ENCODE measurements at places on chromosomes 13 and 19.
A peak's percentile ranks its signal among the peaks of the same experiment; 100 is the strongest.

DNA sequence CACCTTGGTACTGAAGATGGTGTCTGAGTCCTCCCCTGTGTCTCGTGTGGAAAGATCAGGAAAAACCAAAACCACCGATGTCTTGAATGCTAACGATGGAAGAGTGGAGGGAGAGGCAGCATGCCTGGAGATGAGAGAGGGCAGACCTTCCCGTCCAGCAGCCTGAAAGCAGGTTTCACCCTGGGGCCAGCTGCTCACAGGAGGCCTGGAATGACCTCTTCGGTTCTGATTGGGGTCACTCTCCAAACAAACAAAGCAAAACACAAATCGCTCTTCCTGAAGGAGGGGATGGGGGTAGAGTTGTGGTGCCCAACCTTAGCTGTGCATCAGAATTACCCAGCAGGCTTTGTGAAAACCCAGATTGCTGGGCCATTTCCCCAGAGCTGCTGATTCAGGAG, 142.3 kb upstream of the SOX1 start:
- no peak overlapping the region for H3K4me3 ChIP-seq
- no peaks in the 10 kb centered on the region for H3K27me3 ChIP-seq
- no peaks in the 10 kb centered on the region for H3K4me1 ChIP-seq

DNA sequence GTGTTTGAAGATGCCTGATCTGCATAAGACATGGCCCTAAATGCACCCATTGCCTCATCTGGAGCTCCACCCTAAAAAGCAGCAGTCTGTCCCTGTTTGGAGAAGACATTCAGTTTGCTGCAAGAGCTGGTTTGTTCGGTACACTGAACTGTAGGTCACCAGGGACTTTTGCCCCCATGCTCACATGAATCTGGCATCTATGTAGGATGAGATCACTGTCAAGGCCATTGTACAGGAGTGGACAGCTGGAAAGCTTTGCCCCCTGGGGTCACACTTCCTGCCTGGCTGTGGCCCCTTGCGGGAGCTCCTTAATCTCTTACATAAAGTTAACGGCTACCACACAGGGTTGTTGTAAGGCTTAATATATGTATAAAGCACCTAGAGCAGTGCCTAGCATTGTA, 73.0 kb downstream of the IPO5 start:
- no peaks in the 10 kb centered on the region for H3K36me3 ChIP-seq
- no peaks in the 10 kb centered on the region for H3K4me1 ChIP-seq
- H3K27me3 ChIP-seq = no peaks in the 10 kb centered on the region
- H3K4me3 ChIP-seq = no peak overlapping the region
- DNase-seq = no peak

DNA sequence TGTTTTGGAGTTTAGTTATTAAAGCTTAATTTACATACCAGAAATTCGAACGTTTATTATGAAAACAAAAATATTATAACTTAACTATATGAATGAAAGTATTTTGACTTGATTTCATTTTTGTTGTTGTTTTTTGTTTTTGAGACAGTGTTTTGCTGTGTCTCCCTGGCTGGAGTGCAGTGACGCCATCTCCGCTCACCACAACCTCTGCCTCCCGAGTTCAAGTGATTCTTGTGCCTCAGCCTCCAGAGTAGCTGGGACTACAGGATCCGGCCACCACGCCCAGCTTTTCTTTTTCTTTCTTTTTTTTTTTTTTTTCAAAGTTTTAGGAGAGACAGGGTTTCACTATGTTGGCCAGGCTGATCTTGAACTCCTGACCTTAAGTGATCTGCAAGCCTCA, 392.6 kb downstream of the PCDH17 start:
- DNase-seq = no peak
- H3K4me1 ChIP-seq = no peaks in the 10 kb centered on the region
- no peak overlapping the region for H3K27ac ChIP-seq
- no peaks in the 10 kb centered on the region for H3K36me3 ChIP-seq

GRCh38 chr19:6108721-6109633, 1.3 kb downstream of the RFX2 start:
- peak overlapping the region; percentile 84 for H3K27ac ChIP-seq
- H3K27me3 ChIP-seq = no peaks in the 10 kb centered on the region
- H3K4me3 ChIP-seq = peak overlapping the region; percentile 77
- peaks cover 47% of the 10 kb centered on the region for H3K4me1 ChIP-seq
- peak; percentile 66 for DNase-seq
- no peaks in the 10 kb centered on the region for H3K36me3 ChIP-seq

DNA sequence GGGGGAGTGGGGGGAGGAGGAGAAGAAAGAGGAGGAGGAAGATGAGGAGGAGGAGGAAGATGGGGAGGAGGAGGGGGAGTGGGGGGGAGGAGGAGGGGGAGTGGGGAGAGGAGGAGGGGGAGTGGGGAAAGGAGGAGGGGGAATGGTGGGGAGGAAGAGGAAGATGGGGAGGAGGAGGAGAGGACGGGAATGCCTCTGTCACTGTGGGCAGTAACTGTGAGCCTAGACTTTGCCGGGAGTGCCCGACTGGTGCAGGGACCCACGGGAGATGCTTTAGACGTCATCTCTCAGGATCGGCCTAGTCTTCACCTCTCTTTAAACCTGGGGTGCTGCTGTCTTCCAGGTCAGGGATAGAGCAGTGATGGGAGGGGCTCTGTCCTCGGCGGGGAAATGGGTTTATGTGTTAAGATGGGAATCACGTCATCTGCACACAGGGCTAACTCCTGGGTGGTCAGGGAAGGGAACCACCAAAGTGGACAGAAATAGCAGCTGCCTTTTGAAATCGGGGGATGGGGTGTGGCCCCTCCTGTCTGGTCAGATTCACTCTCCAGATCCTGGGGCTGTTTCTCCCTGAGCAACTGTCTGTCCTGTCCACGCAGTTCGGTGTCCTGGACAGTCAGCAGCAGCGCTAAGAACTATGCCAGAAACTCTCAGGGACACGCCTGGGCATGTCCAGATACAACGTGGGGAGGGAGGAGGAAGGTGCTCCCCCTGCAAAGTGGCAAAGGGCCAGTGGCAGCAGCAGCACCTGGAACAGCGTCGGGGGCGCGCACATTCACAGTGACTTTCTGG, 26.9 kb downstream of the GAS6 start:
- H3K4me1 ChIP-seq = peaks cover 41% of the 10 kb centered on the region
- H3K4me3 ChIP-seq = no peak overlapping the region
- H3K27ac ChIP-seq = peak overlapping the region; percentile 68
- H3K27me3 ChIP-seq = no peaks in the 10 kb centered on the region
- H3K36me3 ChIP-seq = peaks cover 8% of the 10 kb centered on the region

DNA sequence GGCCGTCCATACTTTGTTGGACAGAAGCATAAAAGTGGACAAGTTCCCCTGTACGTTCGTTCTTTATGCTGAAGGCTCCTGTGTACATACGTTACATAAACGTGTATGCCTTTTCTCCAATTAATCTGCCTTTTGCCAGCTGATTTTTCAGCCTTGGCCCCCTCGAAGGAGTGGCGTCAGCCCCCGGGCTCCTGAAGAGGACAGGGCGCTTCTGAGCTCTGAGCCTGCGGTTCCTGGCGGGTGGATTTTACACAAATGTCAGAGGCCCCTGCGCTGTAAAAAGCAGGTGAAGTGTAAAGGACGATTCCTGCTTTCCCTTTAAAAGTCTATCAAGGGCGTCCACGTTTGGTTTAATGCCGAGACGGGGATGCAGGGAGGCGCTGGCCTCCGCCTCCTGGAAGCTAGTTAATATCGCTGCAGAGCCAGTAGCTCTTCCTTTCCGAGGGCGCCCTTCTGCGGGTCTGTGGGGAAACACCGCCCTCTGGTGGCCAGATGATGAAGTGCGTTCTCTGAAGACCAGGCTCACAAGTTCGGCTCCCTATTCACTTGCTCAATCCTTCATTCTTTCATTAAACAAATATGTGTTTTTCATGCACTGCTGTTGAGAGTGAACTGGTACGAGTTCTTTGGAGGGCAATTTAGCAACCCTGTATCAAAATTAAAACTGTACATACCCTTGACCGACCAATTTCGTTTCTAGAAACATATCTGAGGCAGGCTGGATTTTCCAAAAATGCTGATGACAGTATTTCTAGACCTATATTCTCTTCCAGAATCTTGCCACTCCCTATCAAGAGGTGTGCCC, 62.0 kb downstream of the GPR12 start:
- DNase-seq = peak; percentile 85
- no peaks in the 10 kb centered on the region for H3K36me3 ChIP-seq

GRCh38 chr13:24147570-24147963, 13.0 kb upstream of the SPATA13 start:
- H3K27me3 ChIP-seq = no peaks in the 10 kb centered on the region
- DNase-seq = peak; percentile 38
- H3K27ac ChIP-seq = no peak overlapping the region
- H3K36me3 ChIP-seq = no peaks in the 10 kb centered on the region

DNA sequence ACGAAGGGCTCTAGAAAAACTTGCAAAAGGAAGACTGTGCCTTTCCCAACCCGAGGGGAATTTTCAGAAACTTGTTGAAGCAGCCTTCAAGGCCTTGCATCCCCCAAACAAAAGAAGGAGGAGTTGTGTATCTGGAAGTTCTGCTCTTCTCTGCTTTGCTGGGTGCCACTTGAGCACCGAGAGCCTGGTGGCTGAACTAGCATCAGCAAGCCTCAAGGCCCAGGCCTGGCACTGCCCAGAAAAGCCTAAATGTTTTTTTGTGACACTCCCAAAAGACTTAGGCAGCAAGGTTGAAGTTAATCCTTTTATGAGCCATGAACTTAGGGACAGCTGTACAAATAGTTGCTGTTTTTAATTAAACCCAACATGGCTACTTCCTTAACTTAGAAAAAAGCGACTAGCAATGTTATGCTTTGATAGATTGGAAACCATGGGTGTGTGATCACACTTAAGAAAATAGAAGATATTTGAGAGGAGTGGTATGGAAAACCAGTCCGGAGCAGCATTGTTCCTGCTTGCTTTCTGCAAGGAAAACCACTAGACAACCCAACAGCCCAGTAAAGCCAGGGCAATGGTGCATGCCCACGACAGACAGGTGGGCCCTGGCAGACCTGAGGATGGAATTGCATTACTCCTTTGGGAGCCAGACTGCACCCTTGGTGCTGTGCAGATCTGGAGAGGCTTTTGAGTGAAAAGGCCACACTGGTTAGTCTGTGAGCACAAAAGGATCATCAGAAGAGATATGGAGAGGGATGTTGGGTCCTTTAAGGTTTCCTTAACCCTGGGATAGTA, 788 bp upstream of the DLEU7 start:
- no peak for DNase-seq
- H3K36me3 ChIP-seq = no peaks in the 10 kb centered on the region
- no peak overlapping the region for H3K27ac ChIP-seq
- no peaks in the 10 kb centered on the region for H3K4me1 ChIP-seq

DNA sequence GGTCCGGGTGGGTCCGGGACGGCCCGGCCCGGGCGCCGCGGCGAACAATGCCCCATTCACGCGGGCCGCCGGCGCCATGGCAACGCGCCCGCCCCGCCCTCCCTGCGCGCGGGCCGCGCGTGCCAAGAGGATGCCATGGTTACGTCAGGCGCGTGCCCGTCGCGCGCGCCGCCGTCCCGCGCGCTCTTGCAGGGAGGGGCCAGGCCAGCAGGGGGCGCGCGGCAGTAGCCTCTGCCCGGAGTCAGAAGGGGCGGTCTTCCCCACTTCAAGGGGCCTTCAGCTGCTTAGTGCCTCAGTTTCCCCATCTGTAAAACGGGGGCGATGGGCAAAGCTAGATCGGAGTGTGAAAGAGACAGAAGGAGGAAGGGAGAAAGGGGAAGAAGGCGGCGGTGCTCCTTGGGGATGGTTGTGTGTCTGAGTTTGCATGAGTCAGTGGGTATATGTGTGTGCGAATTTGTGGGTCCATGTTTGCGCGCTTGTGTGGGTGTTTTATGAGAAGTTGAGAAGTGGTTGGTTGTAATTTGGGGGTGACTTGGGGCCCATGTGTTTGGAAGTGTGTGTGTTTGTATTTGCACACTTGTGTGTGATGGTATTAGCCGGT, 11.6 kb upstream of the NFIX start:
- no peak overlapping the region for H3K27ac ChIP-seq
- H3K36me3 ChIP-seq = no peaks in the 10 kb centered on the region
- H3K4me3 ChIP-seq = peak overlapping the region; percentile 15
- H3K27me3 ChIP-seq = no peaks in the 10 kb centered on the region
- peaks cover 20% of the 10 kb centered on the region for H3K4me1 ChIP-seq

DNA sequence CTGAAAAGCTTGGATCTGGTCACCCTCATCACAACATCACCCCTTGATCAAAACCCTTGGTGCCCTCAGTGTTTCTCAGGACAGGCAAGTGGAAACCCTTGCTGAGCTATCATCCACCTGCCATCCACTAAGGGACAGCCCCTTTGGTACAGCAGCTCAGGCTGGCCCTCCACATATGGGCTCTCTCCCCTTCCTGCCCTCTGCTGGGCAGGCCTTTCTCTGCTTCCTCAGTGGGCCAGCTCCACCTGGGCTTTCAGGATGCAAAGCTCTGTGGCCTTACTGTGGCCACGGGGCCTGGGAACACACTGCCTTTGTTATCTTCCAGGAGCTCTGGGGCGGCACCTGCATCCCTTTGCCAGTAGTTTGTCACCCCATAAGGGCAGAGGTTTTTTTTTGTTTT, 4.9 kb downstream of the SUGP1 start:
- no peak overlapping the region for H3K4me3 ChIP-seq
- H3K27me3 ChIP-seq = no peaks in the 10 kb centered on the region
- no peak overlapping the region for H3K27ac ChIP-seq
- no peaks in the 10 kb centered on the region for H3K36me3 ChIP-seq

DNA sequence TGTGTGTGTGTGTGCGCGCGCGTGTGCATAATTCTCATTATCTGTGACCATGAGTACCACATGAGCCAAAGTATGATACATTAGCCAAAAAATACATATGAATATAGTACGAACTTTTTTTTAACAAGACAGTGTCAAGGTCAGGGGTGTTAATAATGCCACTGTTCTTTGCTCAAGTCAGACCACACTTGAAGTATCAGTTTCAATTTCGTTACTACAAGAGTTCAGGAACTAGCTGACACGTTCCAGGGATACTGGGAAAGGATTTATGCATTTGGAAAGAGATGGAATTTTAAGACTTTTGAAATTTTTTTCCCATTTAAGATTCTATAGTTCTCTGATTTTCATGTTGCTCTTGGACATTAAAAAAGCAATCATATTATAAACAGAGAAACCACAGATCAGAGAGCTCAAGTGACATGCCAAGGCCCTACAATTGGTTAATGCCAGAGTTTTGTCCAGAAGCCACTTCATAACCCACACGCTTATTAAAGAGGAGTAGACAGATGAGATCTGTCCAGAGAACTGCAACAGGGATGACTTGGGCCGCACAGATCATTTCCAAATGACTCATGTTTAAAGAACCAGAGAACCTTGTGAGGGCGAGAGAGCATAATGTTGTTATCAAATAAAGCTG, 718.8 kb upstream of the SGCG start:
- H3K4me3 ChIP-seq = no peak overlapping the region
- H3K27ac ChIP-seq = no peak overlapping the region
- no peaks in the 10 kb centered on the region for H3K4me1 ChIP-seq
- H3K36me3 ChIP-seq = no peaks in the 10 kb centered on the region
- no peaks in the 10 kb centered on the region for H3K27me3 ChIP-seq

- no peaks in the 10 kb centered on the region for H3K4me1 ChIP-seq
- no peaks in the 10 kb centered on the region for H3K36me3 ChIP-seq
- no peak overlapping the region for H3K27ac ChIP-seq
- H3K27me3 ChIP-seq = no peaks in the 10 kb centered on the region
- no peak for DNase-seq
Observed at GRCh38 chr13:48560657-48561337, 27.9 kb upstream of the RCBTB2 start.

Measured in transverse colon (tissue), 4 donors.